ENCODE measurements at places on chromosomes 2 and 18.

- DNase-seq: no peak
These were observed 27.0 kb upstream of the THUMPD2 start for GRCh38 chr2:39805936-39806608.

- DNase-seq: no peak
These were observed 16.8 kb upstream of the EN1 start for GRCh38 chr2:118864207-118864606.

GRCh38 chr2:223944166-223944702, 901 bp downstream of the WDFY1 start:
- DNase-seq: no peak

GRCh38 chr2:201070948-201071478, 458 bp downstream of the HYCC2 start:
- DNase-seq: no peak

- no peak for DNase-seq
These were observed 103.4 kb upstream of the CAPN13 start for GRCh38 chr2:30910686-30911085.
